ENCODE measurements at places on chromosomes 16 and 17.

- DNase-seq, result no peak
Observed at GRCh38 chr17:79941088-79942010, 94.3 kb downstream of the TBC1D16 start.

- DNase-seq, result no peak
Observed at GRCh38 chr17:8894673-8895578, 27.5 kb upstream of the PIK3R6 start.

DNA sequence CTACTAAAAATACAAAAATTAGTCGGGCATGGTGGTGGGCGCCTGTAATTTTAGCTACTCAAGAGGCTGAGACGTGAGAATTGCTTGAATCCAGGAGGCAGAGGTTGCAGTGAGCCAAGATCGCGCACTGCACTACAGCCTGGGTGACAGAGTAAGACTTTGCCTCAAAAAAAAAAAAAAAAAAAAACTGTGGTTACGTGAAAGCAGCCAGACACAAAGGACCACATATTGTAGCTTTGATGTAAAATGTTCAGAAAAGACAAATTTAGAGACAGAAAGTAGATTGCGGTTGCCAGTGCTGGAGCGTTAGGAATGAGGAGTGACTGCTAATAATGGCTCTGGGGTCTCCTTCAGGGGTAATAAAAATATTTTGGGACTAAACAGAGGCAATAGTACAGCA, 4.0 kb upstream of the MEAK7 start:
- DNase-seq, result no peak

GRCh38 chr17:7523033-7523432, 25.8 kb upstream of the TNFSF12 start:
- peak; percentile 67 for DNase-seq

DNA sequence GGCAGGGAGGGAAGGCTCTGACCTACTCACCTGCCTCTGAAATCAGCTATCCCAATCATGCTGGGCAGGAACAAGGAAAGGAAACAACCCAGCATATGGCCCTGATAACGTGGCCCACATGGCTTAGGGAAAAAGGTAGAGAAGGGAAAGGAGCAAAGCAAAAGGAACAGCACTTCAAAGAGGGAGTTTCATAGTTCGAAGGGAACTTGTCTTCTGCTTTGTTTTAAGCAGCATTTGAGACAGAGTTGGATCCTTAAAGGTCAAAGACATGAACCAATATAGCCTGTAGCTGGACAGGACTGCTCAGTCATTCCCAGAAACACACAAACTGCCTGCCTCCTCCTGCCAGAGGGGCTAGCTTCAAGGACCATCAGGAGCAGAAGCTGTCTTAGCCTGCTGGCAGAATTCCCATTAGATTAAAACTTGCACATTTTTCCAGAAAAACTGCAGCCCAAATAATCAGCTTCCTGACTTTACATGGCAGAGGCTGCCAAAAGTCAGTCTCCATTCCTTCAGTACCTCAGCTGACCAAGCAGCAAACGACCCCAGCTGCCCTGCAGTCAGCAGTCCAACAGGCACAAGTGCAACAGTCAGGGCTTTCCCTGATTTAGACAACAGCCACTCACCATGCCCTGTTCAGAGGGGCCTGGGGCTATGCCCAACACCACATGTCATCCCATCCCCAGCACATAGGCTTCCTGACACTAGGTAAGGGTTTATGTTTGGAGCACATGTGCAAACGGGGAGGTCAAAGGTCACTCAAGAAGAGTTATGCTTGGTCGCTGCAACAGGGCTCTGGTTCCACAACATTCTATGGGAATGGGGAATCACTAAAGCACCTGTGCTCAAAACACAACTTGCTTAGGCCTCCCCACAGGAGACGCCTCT, 32.5 kb downstream of the RANBP10 start:
- DNase-seq, result no peak

GRCh38 chr16:54140057-54140787, 146.4 kb downstream of the IRX3 start:
- DNase-seq, result no peak

DNA sequence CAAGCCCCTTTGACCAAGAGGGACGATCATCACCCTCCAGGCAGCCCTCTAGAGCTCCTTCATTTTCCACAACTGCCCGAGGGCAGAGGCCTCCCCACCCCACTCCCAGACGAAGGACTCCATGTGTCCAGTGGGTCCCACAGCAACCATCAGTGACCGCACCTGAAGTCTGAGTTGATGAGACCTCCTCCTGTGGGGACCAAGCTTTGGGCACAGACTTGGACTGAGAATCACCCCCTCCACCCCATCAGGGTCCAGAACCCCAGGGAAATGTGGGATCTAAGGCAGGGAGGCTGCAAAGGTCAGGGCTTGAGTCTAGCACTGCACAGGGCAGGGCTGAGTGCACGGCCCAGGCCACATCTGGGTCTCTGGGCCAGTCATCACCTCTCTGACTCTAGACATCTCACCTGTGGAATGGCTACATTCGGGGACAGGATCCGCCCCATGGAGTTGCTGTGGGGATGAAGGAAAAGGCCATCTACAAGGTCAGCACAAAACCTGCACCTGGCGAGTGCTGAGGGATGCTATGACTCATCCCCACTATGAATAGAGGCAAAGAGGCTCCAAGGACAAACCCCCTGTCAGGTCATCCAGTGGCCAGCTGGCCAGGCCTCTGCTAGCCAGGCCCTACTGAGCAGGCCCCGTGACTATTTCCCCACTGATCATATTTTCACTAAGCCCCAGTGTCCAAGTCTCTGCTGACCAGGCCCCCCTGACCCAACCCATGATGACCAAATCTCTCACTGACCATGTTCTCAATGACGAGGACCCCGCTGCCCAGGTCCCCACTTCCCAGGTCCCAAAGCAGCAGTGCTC, 38.4 kb downstream of the TNFRSF13B start:
- DNase-seq, result no peak

- no peak for DNase-seq
Observed at GRCh38 chr17:27368980-27369379, 75.1 kb downstream of the WSB1 start.

DNA sequence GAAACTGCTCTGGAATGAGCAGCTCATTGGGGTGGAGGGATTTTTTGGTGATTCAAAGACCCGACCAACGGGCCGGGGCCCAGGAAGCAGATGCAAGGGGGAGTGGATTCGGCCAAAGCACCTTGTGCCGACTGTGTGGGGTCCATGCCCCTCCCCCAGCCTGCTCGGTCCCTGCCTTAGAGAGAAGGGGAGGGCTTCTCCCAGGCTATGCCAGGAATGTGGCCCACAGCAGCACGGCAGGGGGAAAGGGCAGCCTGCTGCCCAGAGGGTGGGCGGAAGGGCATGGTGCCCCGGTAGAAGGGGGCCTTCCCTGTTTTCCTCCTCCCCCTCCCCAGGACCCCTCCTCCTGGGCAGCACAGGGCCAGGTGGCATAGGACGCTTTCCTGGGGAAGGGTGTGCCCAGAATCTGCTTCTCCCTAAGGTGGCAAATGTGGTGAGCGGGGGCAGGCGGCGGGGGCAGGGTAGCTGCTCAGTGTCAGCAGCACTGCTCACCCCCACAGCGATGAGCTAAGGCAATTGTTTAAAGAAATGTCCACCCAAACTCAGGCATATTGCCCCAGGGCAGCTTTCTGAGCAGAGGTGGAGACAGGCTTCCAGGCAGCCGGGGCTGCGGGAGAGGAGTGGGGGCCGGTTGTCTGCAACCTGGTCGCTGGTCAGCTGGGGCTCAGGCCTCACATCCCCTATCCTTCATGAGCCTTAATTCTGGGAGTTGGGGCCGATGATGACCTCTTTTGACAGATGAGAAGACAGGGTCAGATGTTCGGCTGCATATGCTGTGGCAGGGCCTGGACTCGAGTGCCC, 33.9 kb upstream of the MLKL start:
- DNase-seq, result no peak

- no peak for DNase-seq
Observed at GRCh38 chr17:45048795-45049563, 2.5 kb downstream of the DCAKD start.

DNA sequence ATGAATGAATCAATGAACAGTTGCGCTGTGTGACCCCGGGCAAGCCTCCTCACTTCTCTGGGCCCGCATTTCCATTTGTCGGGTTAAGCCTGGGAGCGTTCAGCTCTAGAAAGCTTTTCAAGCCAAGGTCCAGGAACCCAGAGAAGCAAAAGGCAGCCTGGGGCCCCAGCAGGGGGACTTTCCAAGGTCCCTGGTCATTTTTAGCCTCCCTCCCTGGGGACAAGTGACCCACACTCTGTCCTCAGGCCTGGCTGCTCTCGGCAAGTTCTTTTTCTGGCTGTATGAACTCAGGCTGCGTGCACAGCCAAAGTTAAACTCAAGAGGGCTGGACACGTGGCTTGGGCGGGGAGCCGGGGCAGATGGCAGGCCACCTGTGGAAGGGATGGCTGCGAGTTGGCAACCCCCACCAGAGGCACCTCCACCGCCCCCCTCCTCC, 41.4 kb upstream of the CIBAR2 start:
- no peak for DNase-seq

- no peak for DNase-seq
Observed at GRCh38 chr16:58499615-58500351, at the start of gene NDRG4. Gene NDRG4, plus strand, starts transcription at chr16:58500143. Its CDS starts 106 bp downstream, at chr16:58500249.

- no peak for DNase-seq
Observed at GRCh38 chr16:8589057-8589899, 1.0 kb downstream of the TMEM114 start.

DNA sequence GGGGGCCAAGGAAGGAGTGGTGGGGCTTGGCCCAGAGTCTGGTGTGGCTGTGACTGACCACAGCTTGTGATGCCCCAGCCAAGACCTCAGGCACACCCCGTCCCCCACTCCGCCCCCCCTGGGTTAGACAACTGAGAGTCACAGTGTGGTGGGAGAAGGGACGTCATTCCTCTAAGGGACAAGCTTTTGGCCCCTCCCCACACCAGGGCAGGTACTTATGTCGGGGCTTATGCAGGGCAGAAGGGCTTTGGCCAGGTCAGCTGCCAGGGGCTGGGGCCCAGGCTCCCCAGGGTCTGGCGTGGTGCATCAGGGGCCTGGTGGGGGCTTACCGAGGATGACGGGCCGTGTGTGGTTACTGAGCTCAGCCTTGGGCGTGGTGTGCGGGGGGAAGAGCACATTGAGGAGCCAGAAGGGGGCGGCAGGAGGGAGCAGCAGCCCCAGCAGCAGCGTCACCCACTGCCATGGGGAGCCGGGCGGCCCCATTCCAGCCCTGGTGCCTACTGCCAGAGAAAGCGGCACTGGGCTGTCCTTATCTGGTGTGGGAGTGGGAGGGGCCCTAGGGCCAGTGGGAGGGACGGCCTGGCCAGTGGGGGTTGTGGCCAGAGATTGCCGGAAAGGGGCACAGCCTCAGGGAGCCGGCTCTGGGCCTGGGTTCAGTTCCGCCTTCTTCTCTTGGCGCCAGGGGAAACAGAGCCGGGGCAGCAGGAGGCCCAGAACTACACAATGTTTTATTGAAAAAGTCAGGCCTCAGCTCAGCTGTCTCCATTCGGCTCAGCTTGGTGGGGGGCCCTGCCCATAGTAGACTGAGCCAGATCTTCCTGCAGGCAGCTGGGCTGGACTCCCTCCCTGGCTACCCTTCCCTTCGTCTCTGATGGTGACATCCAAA, at the start of gene LCAT:
Gene LCAT, minus strand, starts transcription at position 502 of the 886 bp plus-strand sequence. Its CDS starts 19 bp downstream, at position 483.
- DNase-seq, result no peak

- no peak for DNase-seq
Observed at GRCh38 chr17:44970136-44970741, 2.1 kb upstream of the C1QL1 start.

GRCh38 chr17:82663381-82664275, 15.4 kb upstream of the WDR45B start:
- DNase-seq, result no peak

GRCh38 chr17:76451506-76451905, 1.4 kb downstream of the UBE2O start:
- DNase-seq, result no peak

- DNase-seq, result no peak
Observed at GRCh38 chr17:15971882-15972281, 27.0 kb downstream of the ADORA2B start.

DNA sequence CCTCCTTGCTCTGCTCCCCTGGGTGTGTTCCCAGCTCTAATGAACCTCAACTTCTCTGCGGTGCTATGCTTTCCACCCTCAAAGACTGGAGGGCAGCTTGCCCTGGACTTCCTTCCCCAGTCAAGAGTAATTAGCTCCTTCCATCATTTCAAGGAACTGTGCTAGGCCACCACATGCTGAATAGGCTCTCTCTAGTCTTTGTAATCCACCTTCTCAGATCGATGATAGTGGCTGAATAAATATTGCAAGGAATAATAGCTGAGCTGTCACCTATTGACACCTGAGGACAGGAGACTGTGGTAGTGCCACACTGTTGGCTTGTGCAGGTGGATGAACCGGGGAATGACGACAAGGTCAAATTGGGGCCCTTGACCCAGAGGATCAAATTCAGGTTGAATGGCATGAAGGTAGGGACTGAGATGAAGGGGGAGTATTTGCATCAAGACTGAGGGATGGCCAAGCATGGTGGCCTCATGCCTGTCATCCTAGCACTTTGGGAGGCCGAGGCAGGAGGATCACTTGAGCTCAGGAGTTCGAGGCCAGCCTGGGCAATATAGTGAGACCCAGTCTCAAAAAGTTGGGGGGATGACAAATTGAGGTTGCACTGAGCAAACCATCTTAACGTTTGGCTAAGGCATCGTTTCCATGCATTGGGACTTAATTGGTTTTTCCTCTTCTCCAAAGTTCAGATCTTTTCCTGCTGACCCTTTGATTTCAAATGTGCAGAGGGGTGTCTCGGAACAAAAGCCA, 18.8 kb upstream of the SLC5A11 start:
- DNase-seq, result peak; percentile 21

- DNase-seq, result no peak
Observed at GRCh38 chr16:80717611-80718010, 86.8 kb downstream of the CDYL2 start.

- DNase-seq, result no peak
Observed at GRCh38 chr16:82047787-82048186, 12.7 kb downstream of the HSD17B2 start.

DNA sequence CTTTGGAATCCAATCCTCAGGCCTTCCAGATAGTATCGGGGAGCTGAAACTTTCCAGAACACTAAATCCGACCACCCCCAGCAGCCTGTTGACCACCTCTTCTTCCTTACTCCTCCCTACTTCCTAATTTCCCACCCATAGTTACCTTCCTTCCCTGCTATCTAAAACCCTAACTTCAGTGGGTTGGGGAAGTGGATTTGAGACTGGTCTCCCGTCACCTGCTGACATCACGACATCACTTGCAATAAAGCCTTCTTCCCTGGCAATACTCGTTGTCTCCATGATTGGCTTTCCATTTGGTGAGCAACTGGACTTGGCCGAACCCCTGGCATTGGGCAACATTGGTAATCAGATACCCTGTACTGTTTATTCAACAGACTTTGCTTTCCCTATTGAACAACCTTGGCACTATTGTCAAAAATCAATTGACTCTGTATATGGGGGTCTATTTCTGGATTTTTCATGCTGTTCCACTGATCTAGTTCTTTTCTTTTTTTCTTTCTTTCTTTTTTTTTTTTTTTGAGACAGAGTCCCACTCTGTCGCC, 11.8 kb upstream of the FOXK2 start:
- no peak for DNase-seq

GRCh38 chr17:74212209-74212912, 1.0 kb upstream of the TTYH2 start:
- DNase-seq, result peak; percentile 74

DNA sequence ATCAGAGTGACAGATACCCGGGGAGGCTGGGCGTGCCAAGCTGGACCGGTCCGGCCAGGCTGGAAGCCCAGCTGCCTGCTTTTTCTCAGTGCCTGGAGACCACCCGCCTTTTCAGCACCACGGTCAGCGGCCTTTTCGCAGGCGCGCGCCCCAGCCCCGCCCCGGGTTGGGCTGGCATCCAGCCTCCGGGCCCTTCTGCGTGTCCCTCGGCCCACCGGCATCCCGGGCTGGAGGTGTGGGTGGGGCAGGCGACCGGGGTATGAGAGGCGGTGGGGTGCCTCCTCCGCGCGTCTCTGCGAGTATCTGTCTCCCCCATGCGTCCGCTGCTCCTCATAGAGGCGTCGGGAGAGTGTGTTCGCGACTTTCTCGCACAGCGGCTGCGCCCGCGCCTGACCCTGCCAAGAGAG, 102.5 kb downstream of the MRM1 start:
- peak; percentile 78 for DNase-seq
